Activated naive CD4-positive, alpha-beta T cell treated with anti-CD3 and anti-CD28 coated beads, Interleukin-2, amount 10 ng/mL, durations not matched to agents 7 days and 5 days (primary cell): ENCODE measurements at places on chromosomes 16 and 17.

DNA sequence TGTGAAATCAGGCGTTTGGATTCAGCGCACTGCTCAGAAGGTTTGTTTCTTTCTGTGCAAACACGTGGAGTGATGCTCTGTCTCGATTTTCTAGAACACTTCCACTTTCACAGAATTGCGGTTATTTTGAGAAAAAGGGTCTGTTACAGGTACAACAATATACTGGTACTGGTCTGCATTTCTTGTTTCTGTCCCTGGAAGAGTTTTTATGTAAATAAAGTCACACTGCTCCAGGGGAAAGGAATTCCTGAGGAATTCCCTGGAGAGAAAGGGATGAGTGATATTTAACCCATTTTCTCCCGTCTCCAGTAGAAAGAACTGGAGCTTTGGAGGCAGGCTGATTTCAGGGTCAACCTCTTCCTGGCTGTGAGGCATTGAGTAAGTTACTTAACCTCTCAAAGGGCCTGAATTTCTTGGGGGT is 16.2 kb upstream of the RMI2 start:
- DNase-seq = no peak

DNA sequence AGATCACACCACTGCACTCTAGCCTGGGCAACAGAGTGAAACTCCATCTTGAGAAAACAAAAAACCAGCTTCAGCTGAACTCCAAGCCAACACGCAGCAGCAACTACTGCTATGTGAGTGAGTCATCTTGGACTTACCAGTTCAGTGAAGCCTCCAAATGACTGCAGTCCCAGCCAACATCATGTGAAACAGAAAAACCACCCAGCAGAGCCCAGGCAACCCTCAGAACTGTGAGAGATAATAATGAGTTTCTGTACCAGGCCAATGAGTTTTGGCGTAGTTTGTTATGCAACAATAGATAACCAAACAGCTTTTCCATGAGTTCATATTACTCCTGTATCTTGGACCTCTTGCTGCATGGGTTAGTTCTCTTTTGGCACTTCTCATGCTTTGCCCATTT is 23.3 kb downstream of the PHF12 start:
- DNase-seq = peak; percentile 32

- no peak for DNase-seq
Measured at GRCh38 chr16:30113031-30113710, at the start of gene GDPD3. GDPD3 (minus strand) TSS chr16:30113537; CDS start chr16:30113478, 59 bp downstream.

- no peak for DNase-seq
Measured at GRCh38 chr17:59962739-59963318, 1.7 kb downstream of the RNFT1 start.

GRCh38 chr16:84742641-84743092 is 42.9 kb downstream of the USP10 start:
- DNase-seq = no peak

GRCh38 chr16:59463776-59464175 is 729.7 kb upstream of the GOT2 start:
- no peak for DNase-seq

- no peak for DNase-seq
Measured at GRCh38 chr16:85215478-85216118, 103.3 kb upstream of the CIBAR2 start.

DNA sequence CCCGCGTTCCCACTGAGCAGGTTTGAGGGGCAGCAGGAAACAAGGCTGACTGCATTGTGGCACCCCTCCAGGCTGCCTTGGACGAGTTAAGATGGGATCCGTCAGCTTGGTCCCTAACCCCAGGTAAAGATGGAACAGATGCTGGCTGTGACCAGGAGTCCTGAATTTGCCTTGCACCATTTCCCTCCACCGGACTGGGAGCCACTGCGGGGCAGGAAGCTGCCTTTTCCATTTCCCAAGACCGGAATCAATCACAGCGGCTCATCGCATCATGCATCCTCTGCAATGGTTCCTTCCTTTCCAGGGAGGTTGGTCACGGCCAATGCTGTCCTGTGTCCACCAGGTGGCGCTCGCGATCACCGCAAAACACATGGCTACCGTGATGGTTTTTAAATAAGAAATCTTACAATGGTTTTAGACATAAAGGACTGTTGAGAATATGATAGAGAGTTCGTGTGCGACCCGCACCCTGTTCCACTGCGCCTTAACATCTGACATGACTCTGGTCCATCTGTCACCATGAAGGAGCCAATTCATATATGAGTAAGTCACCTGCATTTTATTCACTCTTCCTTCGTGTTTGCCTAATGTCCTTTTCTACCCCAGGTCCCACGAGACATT is 6.8 kb upstream of the MEAK7 start:
- peak; percentile 80 for DNase-seq

DNA sequence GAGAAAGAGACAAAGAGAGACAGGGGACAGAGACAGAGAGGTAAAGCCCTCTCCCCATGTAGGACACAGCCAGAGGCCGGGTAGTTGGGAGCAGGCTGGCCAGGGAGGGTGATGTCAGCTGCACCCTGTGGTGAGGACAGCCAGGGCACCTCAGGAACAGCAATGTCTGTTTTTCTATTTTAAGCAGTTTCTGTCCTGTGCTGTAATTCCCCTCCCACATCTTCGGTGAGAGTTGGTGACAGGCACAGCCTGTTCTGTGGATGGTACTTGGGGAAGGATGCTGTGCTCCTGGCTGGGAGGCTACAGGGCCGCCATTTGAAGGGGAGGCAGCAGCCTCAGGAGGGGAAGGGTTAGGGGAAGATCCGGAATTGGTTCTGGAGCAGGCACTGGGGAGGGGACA is 163.5 kb downstream of the SDK2 start:
- DNase-seq = no peak

- no peak for DNase-seq
Measured at GRCh38 chr16:72042157-72042660, 12.1 kb upstream of the HP start.

GRCh38 chr17:80195671-80196529 is 24.2 kb downstream of the SGSH start:
- DNase-seq = peak; percentile 59

- no peak for DNase-seq
Measured at GRCh38 chr16:3730161-3731125, 13.1 kb upstream of the TRAP1 start.

- DNase-seq = no peak
Measured at GRCh38 chr17:54971147-54971546, 2.6 kb downstream of the STXBP4 start.

GRCh38 chr16:1099189-1100083 is 3.4 kb upstream of the C1QTNF8 start:
- no peak for DNase-seq

- no peak for DNase-seq
Measured at GRCh38 chr16:83211711-83212110, 584.9 kb downstream of the CDH13 start.

DNA sequence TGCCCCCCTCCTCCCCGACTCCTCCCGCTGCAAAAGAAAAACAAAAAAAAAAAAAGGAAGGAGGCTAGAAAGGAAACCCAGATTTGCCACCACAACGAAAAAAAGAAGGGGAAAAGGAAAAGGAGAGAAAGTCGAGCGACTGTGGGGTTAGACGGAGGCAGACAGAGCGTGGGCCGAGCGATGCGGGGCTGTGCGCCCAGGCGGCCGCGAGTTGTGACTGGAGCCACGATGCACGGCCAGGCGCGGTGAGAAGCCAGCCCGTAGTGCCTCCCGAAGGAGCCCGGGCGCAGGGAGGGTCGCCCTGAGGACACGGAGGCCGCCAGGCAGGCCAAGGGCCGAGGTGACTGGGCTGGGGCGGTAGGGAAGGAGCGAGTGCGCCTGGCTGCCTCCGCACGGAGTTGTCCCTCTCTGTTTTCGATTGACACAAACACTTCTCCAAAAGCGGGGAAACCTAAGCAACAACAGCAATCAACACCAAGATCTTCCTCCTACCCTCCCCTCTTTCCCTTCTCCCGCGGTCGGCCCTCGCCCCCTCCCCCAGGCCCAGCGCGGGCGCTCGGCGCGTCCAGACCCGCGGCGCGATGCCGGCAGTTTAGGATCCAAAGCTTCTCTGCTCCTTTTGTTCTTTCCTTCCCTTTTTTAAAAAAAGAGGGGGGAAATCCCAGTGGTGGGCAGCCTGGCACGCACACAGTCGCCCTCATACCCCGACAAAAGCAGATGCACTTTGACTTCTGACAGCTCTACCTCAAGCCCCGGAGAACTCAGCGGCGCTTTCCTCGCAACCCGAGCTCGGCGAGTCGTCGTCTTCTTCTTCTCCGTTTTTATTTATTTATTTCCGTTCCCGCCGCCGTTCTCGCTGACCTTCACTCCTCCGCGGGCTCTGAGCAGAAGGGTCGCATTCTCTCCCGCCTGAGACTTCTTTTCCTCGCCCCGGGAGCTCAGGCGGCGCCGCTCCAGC is at the start of gene LHX1:
LHX1 (plus strand) TSS at position 475 of the 958 bp plus-strand sequence. CDS start 723 bp downstream, outside the sequence.
- peak; percentile 25 for DNase-seq

- no peak for DNase-seq
Measured at GRCh38 chr16:26348095-26348494, 656.3 kb downstream of the HS3ST4 start.

- no peak for DNase-seq
Measured at GRCh38 chr16:951660-952301, 19.0 kb downstream of the LMF1 start.

DNA sequence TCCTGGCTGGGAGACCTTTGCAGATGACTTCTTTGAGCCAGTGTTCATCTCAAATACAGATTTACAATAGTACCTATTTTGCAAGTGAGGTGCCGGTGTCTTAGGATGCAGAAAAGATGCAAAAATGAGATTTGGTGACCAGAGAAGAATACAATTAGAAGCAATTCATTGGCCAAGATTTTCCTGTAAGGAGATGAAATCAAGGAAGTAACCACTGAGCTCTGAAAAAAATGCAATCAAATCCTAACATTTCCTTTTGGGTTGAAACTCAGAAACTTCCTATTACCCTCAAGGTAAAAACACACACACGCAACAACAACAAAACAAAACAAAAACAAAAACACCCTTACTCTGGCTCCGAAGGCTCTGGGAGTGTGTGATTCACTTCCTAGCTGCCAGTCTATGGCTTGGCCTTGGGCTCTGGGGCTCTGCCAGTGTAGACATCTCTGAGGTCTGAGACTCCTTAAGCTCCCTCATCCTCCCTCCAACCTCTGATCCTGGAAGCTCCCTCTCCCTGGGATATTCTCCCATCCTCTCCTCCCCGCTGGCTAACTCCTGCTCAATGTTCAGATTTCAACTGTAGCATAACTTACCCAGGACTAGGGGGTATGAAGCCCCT is 16.8 kb upstream of the MT4 start:
- no peak for DNase-seq

- no peak for DNase-seq
Measured at GRCh38 chr16:1771864-1772361, 570 bp upstream of the NME3 start.

- DNase-seq = no peak
Measured at GRCh38 chr17:45429339-45430005, 3.2 kb downstream of the ARHGAP27 start.

DNA sequence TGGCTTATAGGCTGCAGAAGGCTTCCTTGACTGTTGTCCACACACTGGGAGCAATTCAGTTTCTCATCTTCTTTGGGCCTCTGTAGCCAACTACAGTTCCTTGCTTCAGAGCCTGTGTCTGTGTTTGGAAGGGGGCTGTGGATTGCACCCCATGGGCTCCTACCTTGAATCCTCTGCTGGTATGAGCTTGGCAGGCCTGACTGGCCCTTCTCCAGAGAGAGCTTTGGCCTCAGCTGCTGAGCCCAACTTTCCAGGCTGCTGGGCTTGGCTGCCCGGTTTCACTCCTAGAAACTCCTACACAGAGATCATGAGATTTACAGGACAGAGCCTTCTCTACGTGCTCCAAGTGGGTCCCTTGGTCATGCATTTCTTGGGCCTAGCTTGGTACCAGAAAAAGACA is 354.4 kb downstream of the SNX29 start:
- no peak for DNase-seq

- no peak for DNase-seq
Measured at GRCh38 chr16:64074706-64075105, 1047.2 kb downstream of the CDH11 start.

- DNase-seq = no peak
Measured at GRCh38 chr17:28970879-28971278, 19.6 kb upstream of the PHF12 start.

- DNase-seq = peak; percentile 64
Measured at GRCh38 chr17:35345926-35346771, 27.3 kb downstream of the SLFN11 start.

GRCh38 chr17:19867329-19868078 is at the start of gene ULK2:
ULK2 (minus strand) TSS chr17:19867936; CDS start chr17:19867417, 519 bp downstream.
- DNase-seq = peak; percentile 66

- no peak for DNase-seq
Measured at GRCh38 chr17:10651927-10652326, 5.2 kb downstream of the MYH3 start.
